ENCODE measurements at places on chromosomes 7 and 10.

- no peak for DNase-seq
These were observed 335.3 kb downstream of the GFRA1 start for GRCh38 chr10:115937768-115938056.

DNA sequence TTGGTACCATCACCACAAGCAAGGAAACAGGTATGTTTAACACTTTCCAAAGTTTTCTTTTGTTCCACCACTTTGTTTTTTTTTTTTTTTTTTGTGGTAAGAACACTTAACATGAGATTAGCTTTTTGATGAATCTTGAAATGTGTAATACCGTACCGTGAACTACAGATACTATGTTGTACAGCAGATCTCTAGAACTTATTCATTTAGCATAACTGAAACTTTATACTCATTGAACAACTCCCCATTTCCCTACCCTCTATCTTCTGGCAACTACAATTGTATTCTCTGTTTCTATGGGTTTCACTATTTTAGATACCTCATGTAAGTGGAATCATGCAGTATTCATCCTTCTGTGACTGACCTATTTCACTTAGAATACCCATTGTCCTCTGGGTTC lies 162.7 kb upstream of the ITGB1 start:
- no peak for DNase-seq

- DNase-seq: no peak
These were observed 1.2 kb upstream of the ZNF655 start for GRCh38 chr7:99557196-99557607.

GRCh38 chr7:71424166-71425035 lies 292.5 kb downstream of the GALNT17 start:
- DNase-seq: no peak

DNA sequence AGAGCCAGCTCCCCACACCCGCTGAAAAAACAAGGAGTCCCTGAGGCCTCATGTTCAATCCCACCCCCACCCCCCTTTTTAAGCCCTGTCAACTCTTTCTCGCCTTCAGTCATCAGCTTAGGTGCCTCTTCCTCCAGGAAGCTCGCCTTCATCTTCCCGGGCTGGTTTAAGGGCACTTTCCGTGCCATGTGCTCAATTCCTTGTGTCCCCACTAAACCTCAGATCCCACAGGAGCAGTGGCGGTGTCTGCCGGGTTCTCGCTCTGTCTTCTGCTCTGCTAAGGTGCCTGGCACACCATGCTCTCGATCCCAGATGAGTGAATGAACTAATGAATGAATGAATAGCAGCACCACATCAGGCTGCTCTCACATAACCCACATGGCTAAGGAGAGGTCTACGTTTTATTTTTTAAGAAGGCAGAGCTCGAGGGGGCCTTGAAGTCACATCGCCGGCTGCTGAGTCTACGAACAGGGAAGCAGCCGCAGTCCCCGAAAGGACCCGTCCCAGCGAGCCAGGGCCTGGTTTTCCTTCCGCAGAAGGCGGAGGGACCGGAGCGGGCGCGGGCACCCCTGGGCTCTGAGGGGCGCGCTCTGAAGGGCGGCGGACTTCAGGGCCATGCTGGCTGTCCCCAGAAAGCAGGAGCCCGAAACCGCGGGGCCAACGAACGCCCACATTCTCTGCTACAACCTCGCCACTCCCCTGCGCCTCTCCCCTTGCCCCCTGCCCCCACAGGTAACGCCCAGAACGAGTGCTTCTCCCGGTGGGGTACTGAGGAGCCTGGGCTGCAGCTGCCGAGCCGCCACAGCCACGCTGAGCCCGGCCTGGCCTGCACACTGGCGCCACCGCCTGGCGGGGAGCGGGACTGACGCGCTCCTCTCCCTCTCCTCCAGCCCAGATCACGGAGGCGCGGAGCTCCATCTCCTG lies 73.4 kb upstream of the KCNMA1 start:
- peak; percentile 86 for DNase-seq

- DNase-seq: peak; percentile 94
These were observed 8.2 kb upstream of the STARD3NL start for GRCh38 chr7:38169847-38170246.

DNA sequence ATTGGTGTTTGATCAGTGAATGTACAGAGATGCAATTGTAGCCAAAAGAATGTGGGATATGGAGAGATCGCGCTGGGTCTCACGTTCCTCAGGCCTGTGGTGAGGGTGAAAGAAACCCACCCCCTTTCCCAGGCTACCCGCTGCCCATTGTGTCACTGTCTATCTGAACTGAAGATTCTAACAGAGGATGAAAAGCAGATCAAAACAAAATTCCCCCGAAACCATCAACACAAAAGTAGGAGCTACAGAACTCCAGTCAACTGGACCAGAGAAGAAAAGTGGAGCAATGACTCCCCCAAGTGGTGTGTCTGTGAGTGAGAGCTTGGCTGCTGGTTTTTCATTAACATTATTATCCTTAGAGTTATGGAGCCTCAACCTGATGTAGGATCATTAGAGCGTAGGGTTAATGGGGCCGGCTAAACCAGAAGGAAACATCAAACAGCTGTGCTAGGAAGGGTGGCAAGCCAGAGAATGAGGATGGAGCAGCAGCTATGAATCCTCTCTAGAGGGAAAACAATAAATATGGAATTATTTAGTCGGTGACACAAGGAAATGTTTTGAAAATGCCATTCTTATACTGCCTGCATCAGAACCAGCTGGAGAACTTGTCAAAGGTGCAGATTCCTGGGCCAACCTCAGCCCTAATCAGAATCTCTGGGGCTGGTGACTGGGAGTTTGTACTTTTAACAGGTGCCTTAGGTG lies 38.3 kb downstream of the AKR1B1 start:
- DNase-seq: peak; percentile 81

DNA sequence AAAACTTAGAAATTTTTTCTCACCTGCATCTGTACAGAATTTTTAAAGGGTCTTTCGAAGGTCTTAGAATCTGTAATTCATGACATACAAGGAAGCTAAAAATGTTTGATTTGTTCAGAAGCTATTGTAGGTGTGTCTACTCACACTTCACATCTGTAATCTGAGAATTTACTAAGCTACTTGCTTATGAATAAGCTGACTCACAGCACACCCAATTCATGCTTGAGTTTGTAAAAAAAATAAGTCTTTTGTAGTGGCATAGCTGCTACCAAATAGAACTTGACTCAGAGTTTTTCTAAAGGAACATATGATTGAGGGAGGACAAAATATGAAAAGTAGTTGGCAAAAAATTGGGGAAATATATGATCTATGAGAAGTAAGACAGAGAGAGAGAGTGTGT lies 12.7 kb upstream of the AGR2 start:
- DNase-seq: peak; percentile 65

DNA sequence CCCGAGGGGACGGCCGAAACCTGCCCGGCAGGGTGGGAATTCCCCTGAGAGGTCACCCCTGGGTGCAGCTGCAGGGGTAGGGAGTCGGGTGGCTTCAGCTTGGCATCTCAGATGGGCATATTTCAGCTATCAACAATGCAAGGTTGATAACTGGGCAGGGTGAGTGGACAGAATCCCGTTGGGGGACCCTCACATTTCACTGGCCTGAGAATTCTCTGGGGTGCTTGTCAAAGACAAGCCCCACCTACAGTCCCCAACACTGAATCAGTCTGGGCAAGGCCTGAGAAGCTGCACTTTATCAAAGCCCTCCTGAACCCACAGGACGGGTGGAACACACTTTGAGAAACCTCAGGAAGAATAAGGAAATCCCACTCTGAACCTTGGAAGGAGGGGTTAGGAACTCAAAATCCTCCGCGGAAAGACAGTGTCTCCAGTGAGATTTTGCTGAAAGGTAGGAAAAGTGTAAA lies 3.1 kb downstream of the RGS10 start:
- no peak for DNase-seq

DNA sequence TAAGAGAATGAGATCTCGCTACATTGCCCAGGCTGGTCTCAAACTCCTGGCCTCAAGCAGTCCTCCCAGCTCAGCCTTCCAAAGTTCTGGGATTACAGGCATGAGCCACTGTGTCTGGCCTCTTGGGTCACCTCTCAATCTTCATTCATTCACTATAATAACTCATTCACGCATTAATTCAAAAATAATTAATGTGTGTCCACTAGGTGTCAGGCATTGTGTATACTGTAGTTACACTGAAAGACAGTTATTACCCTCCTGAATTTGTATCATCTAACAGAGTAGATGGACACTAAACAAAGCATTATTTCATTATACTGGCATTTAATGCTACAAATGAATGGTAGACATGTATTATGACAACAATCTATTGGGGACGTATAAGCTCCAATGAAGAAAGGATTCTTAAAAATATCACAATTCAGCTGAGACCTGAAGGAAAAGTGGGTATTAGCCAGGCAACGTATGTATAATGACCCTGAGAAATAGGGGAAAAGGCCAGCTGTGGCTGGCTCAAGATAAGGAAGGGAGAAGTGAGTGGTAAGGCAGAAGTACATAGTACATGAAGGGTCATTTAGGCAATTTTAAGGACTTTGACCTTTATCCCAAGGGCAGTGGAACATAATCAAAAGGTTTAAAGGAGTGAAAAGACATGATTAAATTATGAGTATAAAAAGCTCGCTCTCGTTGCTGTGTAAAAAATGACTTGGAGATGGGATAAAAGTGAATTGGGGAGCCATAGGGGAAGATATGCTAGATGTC lies 150.7 kb downstream of the BTAF1 start:
- peak; percentile 29 for DNase-seq

- DNase-seq: peak; percentile 10
These were observed 10.8 kb downstream of the PDE1C start for GRCh38 chr7:32059289-32060011.

GRCh38 chr10:19908991-19909696 lies 92.9 kb downstream of the PLXDC2 start:
- DNase-seq: no peak

DNA sequence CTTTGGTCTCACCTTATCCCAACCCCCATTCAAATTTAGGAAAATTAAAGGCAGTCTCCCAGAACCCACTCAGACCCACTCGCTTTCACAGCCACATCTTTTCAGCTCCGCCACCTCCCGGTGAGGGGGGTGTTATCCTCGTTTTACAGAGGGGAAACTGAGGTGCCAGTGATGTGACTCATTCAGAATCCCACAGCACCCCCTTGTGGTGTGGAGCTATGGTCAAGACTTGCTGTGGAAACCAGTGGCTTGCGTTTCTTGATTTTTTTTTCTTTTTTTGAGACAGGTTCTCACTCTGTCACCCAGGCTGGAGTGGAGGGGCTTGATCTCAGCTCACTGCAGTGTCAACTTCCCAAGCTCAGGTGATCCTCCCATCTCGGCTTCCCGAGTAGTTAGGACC lies 27.6 kb downstream of the SLC35G1 start:
- no peak for DNase-seq

- DNase-seq: no peak
These were observed 78.1 kb downstream of the CALN1 start for GRCh38 chr7:72334066-72334465.

DNA sequence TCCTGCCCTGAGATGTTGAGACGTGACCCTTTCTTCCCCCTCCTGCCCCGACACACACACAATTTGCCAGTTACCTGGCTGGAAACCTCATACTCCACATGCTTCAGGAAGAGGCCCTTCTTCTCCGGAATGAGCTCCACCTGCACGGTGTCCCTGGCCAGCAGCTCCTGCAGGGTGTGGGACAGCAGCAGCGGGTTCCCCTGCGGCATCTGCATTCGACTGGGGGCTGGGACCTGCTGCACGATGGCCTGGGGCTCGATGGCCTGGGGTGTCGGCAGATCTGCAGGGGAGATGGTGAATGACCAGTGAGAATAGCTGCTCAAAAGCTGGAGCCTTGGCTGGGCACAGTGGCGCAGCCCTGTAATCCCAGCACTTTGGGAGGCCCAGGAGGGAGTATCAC lies 36.0 kb downstream of the NUDT1 start:
- DNase-seq: no peak

DNA sequence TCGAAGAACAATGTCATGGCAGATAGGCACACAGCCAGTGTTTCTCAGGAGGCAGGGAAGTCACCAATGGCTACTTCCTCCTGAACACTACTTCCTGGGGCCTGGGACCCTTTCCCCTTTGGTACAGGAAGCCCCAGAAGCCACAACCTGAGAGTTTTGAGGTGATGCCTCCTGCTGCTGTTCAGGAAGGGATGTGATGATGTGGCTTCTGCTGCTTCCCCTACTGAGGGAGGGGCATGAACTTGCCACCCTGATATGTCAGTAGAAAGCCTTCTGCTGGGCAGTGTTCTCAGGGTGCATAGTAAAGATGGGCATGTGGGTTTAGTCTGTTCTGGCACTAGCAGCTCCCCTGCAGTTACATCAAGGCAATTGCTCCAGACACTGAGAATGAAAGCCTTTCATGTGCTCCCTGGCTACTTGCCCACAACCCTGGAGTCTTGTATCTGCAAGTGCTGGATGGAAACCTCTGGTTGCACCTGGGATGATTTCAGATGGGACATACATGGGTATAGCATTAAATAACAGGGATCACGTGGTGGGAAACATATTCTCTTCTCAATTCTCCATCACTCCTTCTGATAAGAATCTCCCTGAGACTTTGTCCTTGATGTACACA lies 69.3 kb downstream of the ADRA2A start:
- no peak for DNase-seq

DNA sequence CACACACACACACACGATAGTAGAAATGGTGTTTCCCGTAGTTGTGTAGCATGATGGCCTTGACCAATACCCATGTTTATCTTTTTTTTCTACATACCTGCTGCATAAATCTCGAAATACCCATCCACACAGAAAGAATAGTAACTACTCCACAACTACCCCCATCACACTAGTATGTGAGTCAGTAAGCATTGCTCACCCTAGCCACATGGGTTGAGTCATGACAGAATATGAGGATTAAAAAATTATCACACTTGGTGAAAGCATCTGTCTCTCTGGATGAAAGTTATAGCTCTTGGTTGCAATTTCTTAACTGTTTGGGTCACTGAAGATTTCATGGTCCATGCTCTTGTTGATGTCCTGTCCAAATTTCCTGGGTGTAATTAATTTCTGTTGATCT lies 103.4 kb upstream of the MDFIC start:
- DNase-seq: peak; percentile 88

GRCh38 chr7:75914169-75914654 lies 743 bp upstream of the POR start:
- no peak for DNase-seq

- DNase-seq: no peak
These were observed 263.2 kb downstream of the DGKB start for GRCh38 chr7:14639329-14639728.

GRCh38 chr7:140533394-140533872 lies 54.1 kb upstream of the MKRN1 start:
- DNase-seq: peak; percentile 75
